CD4-positive, alpha-beta T cell treated with Interleukin-10 for 1 hour (primary cell): ENCODE measurements at places on chromosomes 7 and 10.

GRCh38 chr10:11448190-11448544, 163.3 kb downstream of the USP6NL start:
- no peak for DNase-seq

DNA sequence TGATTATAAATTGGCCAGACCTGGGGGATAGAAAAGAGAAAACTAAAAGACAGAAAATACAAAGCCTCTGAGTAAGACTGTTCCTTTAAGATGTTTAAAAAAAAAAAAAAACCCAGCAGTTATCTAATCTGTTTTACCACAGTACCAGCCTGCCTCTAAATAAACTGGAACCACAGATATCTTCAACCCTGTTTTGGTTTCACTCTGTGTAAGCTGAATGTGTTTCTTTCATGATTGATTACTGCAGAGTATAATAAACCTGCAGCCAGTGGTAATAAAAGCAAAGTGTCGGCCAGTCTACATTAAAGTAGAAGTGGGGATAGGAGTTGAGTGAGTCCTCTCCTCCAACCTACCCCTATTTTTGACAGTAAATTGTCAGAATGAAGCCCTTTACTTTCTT, 40.6 kb downstream of the MGAM2 start:
- no peak for DNase-seq

- DNase-seq = no peak
These were observed 97.1 kb downstream of the TFEC start for GRCh38 chr7:115933471-115933870.

- DNase-seq = no peak
These were observed 15.4 kb upstream of the LYZL1 start for GRCh38 chr10:29273478-29273877.

DNA sequence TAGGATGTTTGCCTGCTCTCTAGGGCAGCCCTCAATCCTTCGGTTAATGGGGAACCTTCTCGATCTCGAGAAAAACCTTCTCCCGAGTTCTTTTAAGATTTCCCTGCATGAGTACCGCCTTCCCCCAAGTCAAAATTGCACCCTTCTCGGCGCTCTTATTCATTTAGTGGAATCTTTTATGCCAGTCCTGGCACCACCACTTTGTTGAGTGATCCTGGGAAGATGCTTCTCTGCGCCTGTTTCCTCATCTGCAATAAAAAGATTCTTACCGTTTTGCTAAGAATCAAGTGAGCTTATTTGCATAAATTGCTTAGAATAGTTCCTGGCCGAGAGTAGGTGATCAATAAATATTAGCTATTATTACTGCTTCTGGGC, 697 bp downstream of the ARPC1A start:
- no peak for DNase-seq

- DNase-seq = no peak
These were observed 6.5 kb downstream of the ARHGAP22 start for GRCh38 chr10:48598243-48598935.
